WTC11 (cell line): ENCODE measurements at places on chromosomes 13 and 19. TPM values are rescaled to one million over a fixed set of nuclear protein-coding genes. Genes with fewer than 3 reads are reported as not detected.

The NKPD1 gene
- total RNA-seq, result 0.57 to 1.1 TPM (median 0.76 TPM) in 3 replicates

GRCh38 chr13:79837741-79838450, 356.9 kb downstream of the NDFIP2 start:
- no peak for DNase-seq

DNA sequence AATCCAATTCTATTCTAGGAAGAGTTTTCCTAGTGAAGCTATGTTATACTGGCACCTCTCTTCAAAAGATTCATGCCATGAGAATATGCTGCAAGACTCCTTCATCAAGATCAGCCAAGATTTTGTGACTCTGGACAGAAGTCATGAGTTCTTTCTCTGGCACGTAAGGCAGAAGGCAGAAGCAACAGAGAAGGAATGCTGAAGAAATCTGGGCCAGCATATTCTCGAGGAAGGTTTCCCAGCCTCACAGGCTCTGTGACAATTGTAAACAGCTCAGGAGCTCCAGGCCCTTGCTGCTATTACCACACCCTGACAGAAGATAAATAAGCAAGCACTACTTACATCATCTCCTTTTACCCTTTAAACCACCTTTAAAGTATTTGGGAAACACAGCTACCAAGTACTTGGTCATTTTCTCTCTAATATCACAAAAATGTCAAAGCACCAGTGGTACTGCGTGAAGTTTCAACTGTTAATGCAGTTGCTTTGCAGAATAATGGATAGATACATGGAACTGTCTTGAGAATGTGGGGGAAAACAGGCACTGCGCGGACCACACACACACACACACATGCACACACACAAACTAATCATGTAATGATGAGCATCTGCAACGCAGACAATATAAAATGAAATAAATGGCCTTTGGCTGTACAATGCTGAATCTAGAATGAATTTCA, 55.4 kb downstream of the INTS6 start:
- no peak for DNase-seq

DNA sequence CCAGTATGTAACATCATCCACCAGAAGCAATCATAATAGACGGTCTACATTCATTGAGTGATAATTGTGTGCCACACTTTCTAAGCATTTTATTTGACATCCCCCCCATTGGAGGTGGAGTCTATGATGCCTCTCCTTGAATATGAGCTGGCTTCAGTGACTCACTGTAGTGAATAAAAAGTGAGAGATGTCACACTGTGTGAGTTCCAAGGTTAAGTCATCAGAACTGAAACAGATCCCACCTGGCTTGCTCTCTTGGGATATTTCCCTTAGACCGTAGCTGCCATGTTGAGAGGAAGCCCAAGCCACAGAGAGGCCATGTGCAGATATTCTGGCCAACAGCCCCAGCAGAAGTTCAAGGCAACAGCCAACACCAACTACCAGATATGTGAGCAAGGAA, 12.6 kb downstream of the RTBDN start:
- DNase-seq, result no peak
